CMK (cell line): ENCODE measurements at places on chromosomes 2 and 18.

GRCh38 chr2:72261076-72261475 is 113.4 kb upstream of the CYP26B1 start:
- DNase-seq: no peak

DNA sequence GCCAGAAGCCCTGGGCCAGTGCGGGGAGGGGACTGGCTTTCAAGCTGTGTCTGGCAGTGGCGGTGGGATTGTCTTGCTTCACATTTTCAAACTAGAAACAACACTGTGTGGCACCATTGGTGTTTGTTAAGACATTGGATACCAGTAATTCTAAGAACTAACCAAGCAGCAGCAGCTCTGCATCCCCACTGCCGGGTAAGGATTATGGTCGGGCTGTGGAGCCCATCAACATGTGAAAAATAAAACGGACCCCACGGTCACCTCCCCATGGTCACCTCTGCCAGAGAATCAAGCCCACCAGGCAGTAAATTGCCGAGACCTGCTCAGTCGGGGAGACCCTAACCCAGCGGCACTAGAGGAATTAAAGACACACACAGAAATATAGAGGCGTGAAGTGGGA is 65.3 kb downstream of the C18orf63 start:
- no peak for DNase-seq

GRCh38 chr2:119435081-119435952 is 3.7 kb downstream of the TMEM37 start:
- no peak for DNase-seq

DNA sequence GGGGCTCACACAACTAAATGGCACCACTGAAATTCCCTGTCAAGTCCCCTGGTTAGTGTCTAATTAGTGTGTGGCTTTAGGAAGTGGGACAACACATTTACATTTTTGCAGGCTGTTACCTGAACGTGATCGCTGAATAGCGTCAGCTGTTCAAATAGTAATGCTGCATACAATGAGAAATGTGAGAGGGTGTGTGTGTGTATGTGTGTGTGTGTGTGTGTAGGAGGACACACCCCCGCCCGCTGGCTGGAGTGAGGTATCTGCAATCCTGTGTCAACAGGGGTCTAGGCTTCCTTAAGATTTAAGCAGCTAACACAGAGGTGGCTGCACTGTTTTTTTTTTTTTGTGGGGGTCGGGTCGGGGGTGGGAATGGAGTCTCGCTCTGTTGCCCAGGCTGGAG is 4.8 kb upstream of the LYPD6B start:
- DNase-seq: no peak

GRCh38 chr18:37442477-37442876 is 123.1 kb downstream of the CELF4 start:
- DNase-seq: no peak
